ENCODE measurements at places on chromosomes 6 and 20. TPM values are rescaled to one million over a fixed set of nuclear protein-coding genes. Genes with fewer than 3 reads are reported as not detected.

CD93 gene
- total RNA-seq: 1.1 TPM

SIRPA gene
- total RNA-seq: 0.60 TPM

ENPP3 gene
- total RNA-seq: 0.22 TPM

BPIFA1 gene
- not detected for total RNA-seq

PTPRK gene
- total RNA-seq: 10.3 TPM

CALHM4 gene
- total RNA-seq: not detected

SLX4IP gene
- 1.6 TPM for total RNA-seq

ULBP2 gene
- 1.9 TPM for total RNA-seq

SPATA25 gene
- 0.49 TPM for total RNA-seq

- no peaks in the 10 kb centered on the region for H3K4me1 ChIP-seq
- no peak overlapping the region for H3K27ac ChIP-seq
- no peaks in the 10 kb centered on the region for H3K36me3 ChIP-seq
- DNase-seq: no peak
- H3K4me3 ChIP-seq: no peak overlapping the region
Observed at GRCh38 chr6:12331474-12331873, 41.3 kb downstream of the EDN1 start.

- no peak overlapping the region for H3K4me3 ChIP-seq
- H3K27ac ChIP-seq: peak overlapping the region; percentile 18
- peaks cover 43% of the 10 kb centered on the region for H3K36me3 ChIP-seq
- H3K27me3 ChIP-seq: no peaks in the 10 kb centered on the region
Observed at GRCh38 chr6:42010909-42011308, 39.4 kb upstream of the TAF8 start.

DNA sequence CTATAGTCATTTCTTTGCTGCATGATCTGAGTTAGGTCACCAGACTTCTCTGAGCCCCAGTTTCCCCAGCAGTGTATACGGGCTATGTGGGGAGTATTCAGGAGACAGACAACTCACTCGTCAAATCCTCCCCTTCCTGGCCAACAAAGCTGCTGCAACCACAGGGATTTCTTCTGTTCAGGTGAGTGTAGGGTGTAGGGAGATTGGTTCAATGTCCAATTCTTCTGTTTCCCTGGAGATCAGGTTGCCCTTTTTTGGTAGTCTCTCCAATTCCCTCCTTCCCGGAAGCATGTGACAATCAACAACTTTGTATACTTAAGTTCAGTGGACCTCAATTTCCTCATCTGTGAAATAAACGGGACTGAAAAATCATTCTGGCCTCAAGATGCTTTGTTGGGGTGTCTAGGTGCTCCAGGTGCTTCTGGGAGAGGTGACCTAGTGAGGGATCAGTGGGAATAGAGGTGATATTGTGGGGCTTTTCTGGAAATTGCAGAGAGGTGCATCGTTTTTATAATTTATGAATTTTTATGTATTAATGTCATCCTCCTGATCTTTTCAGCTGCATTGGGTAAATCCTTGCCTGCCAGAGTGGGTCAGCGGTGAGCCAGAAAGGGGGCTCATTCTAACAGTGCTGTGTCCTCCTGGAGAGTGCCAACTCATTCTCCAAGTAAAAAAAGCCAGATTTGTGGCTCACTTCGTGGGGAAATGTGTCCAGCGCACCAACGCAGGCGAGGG lies 594 bp upstream of the CDKN1A start:
- peaks cover 2% of the 10 kb centered on the region for H3K27me3 ChIP-seq
- H3K36me3 ChIP-seq: no peaks in the 10 kb centered on the region
- no peak overlapping the region for H3K4me3 ChIP-seq

- DNase-seq: no peak
- H3K36me3 ChIP-seq: no peaks in the 10 kb centered on the region
- no peak overlapping the region for H3K27ac ChIP-seq
- peaks cover 11% of the 10 kb centered on the region for H3K4me1 ChIP-seq
- no peaks in the 10 kb centered on the region for H3K27me3 ChIP-seq
- H3K4me3 ChIP-seq: no peak overlapping the region
Observed at GRCh38 chr20:17875981-17876385, 92.6 kb downstream of the SNX5 start.

- no peaks in the 10 kb centered on the region for H3K36me3 ChIP-seq
- DNase-seq: no peak
- H3K4me1 ChIP-seq: no peaks in the 10 kb centered on the region
- no peak overlapping the region for H3K4me3 ChIP-seq
- no peaks in the 10 kb centered on the region for H3K27me3 ChIP-seq
Observed at GRCh38 chr6:49333345-49334125, 129.5 kb downstream of the MMUT start.

DNA sequence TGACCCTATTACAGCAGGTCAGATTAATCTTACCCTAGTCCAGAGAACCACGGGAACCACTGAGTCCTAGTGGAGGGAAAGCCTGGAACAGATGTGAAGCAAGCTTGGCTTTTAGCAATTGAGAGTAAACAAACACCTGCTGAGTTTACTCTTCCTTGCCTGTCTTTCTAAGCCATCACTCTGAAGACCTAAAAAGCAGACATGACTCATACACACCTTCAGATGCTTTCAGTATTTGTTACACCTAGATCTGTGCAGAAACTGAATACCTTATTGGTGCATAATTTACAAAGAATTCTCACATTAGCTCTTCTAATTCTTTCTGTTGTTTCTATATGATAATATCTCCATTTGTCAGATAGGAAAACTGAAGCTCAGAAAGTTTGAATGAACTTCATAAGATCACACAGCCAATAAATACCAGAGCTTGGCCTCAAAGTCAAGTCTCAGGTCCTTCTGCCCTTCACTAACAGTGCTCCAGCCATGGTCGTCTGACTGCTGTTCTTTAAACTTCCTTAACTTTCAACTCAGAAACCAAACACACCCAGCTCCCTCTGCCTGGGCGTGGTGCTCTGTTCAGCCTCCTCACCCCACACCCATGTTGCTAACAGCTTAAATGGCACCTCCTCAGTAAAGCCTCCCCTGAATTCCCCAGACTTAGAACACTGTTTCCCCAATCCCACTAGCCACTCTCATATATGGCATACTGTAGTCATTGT lies 8.6 kb upstream of the GABBR1 start:
- H3K36me3 ChIP-seq: no peaks in the 10 kb centered on the region
- H3K27me3 ChIP-seq: no peaks in the 10 kb centered on the region
- no peak overlapping the region for H3K4me3 ChIP-seq
- H3K27ac ChIP-seq: peak overlapping the region; percentile 42
- DNase-seq: peak; percentile 28
- peaks cover 22% of the 10 kb centered on the region for H3K4me1 ChIP-seq

GRCh38 chr6:158029668-158030230 lies 48.1 kb downstream of the SYNJ2 start:
- DNase-seq: no peak
- peaks cover 29% of the 10 kb centered on the region for H3K36me3 ChIP-seq

- no peak overlapping the region for H3K27ac ChIP-seq
- H3K36me3 ChIP-seq: no peaks in the 10 kb centered on the region
- H3K27me3 ChIP-seq: no peaks in the 10 kb centered on the region
- no peak overlapping the region for H3K4me3 ChIP-seq
- H3K4me1 ChIP-seq: peaks cover 11% of the 10 kb centered on the region
- DNase-seq: no peak
Observed at GRCh38 chr20:58645412-58645968, 5.6 kb upstream of the STX16 start.

GRCh38 chr6:164359036-164359435 lies 944.5 kb downstream of the QKI start:
- no peaks in the 10 kb centered on the region for H3K27me3 ChIP-seq
- no peak for DNase-seq
- H3K4me3 ChIP-seq: no peak overlapping the region
- no peaks in the 10 kb centered on the region for H3K4me1 ChIP-seq
- no peaks in the 10 kb centered on the region for H3K36me3 ChIP-seq

DNA sequence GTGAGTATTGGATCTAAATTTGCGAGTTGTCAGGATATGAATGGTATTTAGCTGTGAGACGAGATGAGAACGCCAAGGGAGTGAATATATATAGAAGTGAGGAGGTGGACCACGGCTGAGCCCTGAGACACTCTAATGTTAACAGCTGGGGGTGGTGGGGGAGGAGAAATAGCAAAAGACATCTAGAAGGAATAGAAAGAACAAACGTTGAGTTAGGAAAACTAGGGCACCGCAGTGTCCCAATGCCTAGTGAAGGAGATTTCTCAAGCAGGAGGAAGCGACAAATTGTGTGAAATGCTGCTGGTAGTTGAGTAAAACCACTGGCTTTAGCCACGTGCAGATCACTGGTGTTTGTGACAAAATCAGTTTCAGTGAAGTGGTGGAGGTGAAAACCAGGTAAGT lies 56.9 kb downstream of the CD164 start:
- DNase-seq: no peak
- no peaks in the 10 kb centered on the region for H3K36me3 ChIP-seq
- no peaks in the 10 kb centered on the region for H3K27me3 ChIP-seq
- H3K4me1 ChIP-seq: peaks cover 8% of the 10 kb centered on the region
- no peak overlapping the region for H3K27ac ChIP-seq

GRCh38 chr6:100163035-100163434 lies 169.0 kb upstream of the MCHR2 start:
- no peak for DNase-seq
- H3K27ac ChIP-seq: no peak overlapping the region
- H3K27me3 ChIP-seq: no peaks in the 10 kb centered on the region
- H3K4me3 ChIP-seq: no peak overlapping the region
- no peaks in the 10 kb centered on the region for H3K36me3 ChIP-seq
- no peaks in the 10 kb centered on the region for H3K4me1 ChIP-seq

GRCh38 chr6:150236114-150236513 lies 93.3 kb downstream of the PPP1R14C start:
- H3K27ac ChIP-seq: no peak overlapping the region
- peaks cover 21% of the 10 kb centered on the region for H3K4me1 ChIP-seq
- H3K36me3 ChIP-seq: no peaks in the 10 kb centered on the region
- DNase-seq: no peak
- no peak overlapping the region for H3K4me3 ChIP-seq

GRCh38 chr20:59933296-59933848 lies at the start of gene SYCP2:
TSS of gene SYCP2 (minus strand) at chr20:59933637. CDS start at chr20:59922413, 11,224 bp downstream.
- no peaks in the 10 kb centered on the region for H3K36me3 ChIP-seq
- H3K4me3 ChIP-seq: peak within 1 kb of the TSS; percentile 83
- peak; percentile 74 for DNase-seq
- H3K27me3 ChIP-seq: no peaks in the 10 kb centered on the region
- H3K27ac ChIP-seq: peak within 1 kb of the TSS; percentile 27

- no peak overlapping the region for H3K4me3 ChIP-seq
- no peaks in the 10 kb centered on the region for H3K27me3 ChIP-seq
- no peak overlapping the region for H3K27ac ChIP-seq
- H3K36me3 ChIP-seq: peaks cover 49% of the 10 kb centered on the region
- H3K4me1 ChIP-seq: peaks cover 23% of the 10 kb centered on the region
Observed at GRCh38 chr20:34525709-34526416, 9.6 kb downstream of the DYNLRB1 start.

DNA sequence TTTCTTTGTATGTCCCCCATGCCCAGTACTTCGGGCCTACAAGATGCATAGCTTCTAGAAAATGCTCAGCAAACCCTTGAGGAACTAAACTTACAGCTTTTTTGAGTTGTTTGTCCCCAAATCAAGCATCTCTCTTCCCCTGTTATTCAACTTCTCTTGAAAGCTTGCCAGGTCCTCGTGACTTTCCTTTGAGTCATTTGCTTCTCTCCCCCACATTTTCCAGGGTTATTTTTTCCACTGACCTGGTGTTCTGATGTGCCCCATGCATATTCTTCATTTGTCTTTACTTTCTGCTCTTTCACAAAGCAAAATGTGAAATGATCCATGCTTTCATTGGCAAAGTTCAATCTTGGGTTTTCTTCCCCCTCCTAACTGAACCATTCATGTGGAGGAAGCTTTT lies 204.8 kb downstream of the TFAP2A start:
- H3K4me3 ChIP-seq: no peak overlapping the region
- H3K27ac ChIP-seq: no peak overlapping the region
- no peaks in the 10 kb centered on the region for H3K27me3 ChIP-seq
- no peaks in the 10 kb centered on the region for H3K36me3 ChIP-seq
- DNase-seq: no peak

DNA sequence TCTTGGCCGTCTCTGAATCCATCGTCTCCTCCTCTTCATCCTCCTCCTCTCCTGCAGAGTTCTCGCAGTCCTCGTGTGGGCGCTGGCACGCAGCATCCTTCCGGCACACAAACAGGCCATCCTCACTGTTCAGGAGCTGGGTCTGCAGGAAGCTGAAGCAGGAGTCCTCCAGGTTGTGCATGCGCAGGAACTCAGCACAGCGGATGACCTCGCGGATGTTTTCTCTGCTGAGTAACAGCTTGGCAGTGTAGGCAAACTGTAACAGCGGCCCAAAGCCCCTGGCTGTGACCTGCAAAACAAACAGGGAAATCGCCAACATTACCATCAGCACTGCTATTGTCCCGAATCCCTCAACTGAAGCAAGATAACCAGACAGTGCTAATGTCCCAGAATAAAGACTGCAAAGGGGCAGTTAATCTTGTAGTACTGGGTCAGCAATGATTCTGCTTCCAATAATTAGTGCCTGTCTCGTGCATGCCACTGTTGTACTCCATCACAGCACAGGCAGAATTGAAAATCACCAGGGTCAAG lies 57.4 kb downstream of the GJA10 start:
- H3K4me1 ChIP-seq: peaks cover 53% of the 10 kb centered on the region
- H3K4me3 ChIP-seq: no peak overlapping the region
- H3K36me3 ChIP-seq: peaks cover 34% of the 10 kb centered on the region
- no peaks in the 10 kb centered on the region for H3K27me3 ChIP-seq
- peak overlapping the region; percentile 64 for H3K27ac ChIP-seq

DNA sequence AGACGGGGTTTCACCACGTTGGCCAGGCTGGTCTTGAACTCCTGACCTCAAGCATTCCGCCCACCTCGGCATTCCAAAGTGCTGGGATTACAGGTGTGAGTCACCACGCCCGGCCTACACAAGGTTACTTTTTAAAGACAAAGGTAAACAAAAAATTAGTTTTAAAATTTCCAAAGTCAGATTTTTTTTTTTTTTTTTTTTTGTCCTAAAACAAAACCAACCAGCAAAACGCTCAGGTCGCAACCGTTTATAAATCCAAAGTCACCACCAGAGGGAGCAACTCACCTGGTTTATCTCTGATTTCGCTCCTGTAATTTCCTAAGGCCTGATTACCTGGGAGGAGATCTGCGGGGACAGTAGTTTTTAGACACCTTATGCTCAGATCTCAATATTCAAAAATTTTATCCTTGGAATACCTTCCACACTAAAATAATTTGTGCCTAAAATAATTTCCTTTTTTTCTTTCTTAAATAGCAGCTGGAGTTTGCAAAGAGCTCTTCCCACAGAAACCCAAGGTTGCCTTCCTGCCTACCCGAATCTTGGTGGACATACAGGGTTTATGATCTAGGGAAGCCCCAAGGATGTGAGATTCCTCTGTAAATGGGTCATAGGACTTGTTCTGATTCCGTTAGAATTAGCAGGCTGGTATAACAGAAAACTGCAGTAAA lies 19.8 kb upstream of the TREM1 start:
- H3K27me3 ChIP-seq: peaks cover 5% of the 10 kb centered on the region
- no peak overlapping the region for H3K4me3 ChIP-seq
- DNase-seq: no peak
- H3K27ac ChIP-seq: no peak overlapping the region
- H3K36me3 ChIP-seq: no peaks in the 10 kb centered on the region
